ENCODE measurements at places on chromosomes 12 and 14.

DNA sequence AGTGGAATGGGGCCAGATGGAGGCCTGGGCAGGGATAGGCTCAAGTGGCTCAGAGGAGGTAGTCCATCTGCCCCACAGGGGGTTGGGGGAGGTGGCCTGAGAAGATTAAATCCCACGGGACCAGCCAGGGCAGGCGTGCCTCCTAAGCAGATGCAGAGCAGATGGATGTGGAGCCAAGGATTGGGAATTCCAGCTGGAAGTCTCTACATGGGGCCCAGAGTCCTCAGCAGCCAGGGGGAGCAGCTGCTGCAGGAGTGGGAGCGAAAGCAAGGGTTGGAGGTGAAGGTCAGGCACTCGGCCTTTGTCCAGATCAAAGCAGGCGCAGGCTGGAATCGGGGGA lies 42.4 kb upstream of the VRK1 start:
- no peak for DNase-seq

- no peak for DNase-seq
These were observed 228.0 kb downstream of the MON2 start for GRCh38 chr12:62694632-62695031.

- DNase-seq, result no peak
These were observed 82.4 kb downstream of the SLC25A21 start for GRCh38 chr14:37090026-37090425.

- DNase-seq, result no peak
These were observed 604 bp upstream of the ARHGEF25 start for GRCh38 chr12:57610554-57611107.

DNA sequence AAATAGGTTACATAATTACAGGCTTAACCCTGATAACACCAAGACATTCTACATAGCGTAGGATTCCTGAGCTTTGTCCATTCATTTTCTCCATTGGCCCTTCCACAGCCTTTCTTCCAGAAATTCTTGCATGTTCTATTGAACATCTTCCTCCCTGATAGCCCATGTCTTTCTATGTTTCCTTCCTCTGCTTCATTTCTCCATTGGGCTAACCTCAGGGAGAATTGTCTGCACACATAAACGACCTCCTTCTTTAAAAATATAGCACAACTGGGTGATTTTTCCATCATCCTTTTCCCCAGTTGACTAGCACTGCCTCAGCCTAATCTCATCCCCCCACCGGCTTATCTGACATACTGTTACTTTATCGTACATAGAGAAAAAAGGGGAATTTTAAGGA lies 11.2 kb downstream of the DIO2 start:
- DNase-seq, result no peak

GRCh38 chr14:77099425-77100167 lies 1.5 kb downstream of the CIPC start:
- DNase-seq, result peak; percentile 63

DNA sequence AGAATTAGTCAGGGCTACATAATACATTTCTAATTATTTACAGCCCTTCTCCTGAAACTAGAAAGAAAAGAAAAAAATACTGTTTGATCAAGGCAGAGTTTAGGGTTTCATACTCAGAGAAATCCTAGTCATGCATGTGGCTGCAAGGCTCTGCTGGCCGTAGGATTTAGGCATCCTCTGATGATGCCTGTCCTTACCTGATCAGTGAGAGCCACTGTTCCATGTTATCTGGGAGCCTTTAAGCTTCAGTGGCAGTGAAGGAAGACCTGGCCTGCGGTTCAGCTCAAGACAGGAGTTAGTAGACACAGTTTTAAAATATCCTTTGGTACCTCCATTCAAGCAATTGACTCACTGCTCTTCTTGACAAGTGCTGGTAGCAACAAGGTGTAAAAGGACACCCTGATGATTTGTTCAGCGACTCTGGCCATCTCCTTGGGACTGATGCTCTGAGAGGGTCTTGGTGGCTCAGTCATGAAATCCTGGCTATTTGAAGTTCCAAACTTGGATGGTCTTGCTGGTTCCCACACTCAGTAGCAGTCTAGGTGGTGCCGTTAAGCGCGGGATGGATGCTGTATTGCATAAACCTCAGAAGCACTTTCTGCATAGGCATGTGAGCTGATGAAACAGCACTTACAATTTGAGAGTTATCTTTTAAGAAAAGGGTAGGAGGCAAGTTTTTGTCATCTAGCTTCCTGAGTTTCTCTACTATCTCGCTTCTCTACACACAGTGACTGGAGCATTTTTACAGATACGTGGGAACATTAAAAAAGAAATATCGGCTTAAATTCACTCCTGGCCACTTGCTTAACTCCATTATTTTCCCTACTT lies 162.0 kb downstream of the SAMD4A start:
- DNase-seq, result no peak

- no peak for DNase-seq
These were observed 421 bp downstream of the GLT1D1 start for GRCh38 chr12:128853600-128854197.

GRCh38 chr14:64387232-64387781 lies 846 bp upstream of the MTHFD1 start:
- DNase-seq, result peak; percentile 39
